NB4 (cell line): ENCODE measurements at places on chromosomes 1 and 21.
A peak's percentile ranks its signal among the peaks of the same experiment; 100 is the strongest.

- peak; percentile 75 for DNase-seq
Measured at GRCh38 chr1:212699104-212699624, 476 bp downstream of the BATF3 start.

- no peak for DNase-seq
Measured at GRCh38 chr1:66571789-66572188, 37.8 kb downstream of the SGIP1 start.

DNA sequence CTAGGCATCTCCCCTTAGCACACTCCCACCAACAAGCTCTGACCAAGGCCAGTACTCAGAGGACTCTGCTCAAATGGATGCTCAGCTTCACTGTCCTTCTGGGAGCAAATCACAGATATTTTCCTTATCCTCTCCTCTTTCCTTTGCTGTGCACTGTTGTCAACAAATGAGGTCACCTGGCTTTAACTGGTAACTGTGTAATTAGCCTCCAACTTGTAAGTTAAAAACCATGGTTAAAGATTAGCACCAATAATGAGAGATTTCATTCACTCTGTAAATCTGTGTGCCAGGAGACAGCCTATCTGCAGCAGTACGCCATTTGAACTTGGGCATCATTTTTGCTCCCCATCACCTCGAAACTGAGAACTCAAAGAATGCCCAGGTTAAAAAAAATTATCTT lies 149.5 kb downstream of the GABPA start:
- no peak for DNase-seq

GRCh38 chr1:14615549-14616218 lies 17.2 kb downstream of the KAZN start:
- DNase-seq, result no peak

GRCh38 chr21:33839167-33839716 lies 76.4 kb downstream of the ATP5PO start:
- peak; percentile 6 for DNase-seq

DNA sequence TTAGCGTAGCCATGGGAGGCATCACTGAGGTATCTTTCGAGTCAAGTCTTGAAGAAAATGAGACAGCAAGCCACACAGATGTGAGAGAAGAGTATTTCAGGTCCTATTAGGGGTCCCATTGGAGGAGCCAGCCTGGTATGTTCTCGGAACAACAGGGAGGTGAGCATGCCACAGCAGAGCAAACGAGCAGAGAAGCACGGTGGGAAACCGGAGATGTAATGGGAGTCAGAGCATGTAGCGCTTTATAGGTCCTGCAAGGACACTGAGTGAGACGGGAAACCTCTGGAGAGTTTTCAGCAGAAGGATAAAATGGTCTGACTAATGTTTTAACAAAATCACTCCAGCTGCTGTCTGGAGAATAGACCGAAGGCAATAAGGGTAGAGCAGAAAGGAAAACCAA lies 15.9 kb downstream of the H3-3A start:
- DNase-seq, result no peak

DNA sequence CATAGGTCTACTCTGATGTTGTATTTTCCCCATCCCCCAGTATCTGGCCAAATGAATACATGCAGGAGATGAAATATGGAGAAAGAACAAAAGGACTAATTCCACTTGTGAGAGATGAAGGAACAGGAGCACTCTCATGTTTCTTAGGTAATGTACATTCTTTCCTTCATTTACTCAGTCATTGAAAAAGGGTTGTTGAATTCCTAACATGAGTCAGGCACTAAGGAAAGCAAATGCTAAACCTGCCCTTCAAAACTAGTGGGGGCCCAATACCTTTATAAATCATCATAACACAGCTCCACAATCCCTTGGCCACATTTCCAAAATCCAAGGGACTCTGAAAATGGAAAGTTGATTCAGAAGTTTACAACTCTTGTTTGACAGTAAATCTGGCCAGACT lies 94.3 kb downstream of the DIRAS3 start:
- DNase-seq, result no peak

DNA sequence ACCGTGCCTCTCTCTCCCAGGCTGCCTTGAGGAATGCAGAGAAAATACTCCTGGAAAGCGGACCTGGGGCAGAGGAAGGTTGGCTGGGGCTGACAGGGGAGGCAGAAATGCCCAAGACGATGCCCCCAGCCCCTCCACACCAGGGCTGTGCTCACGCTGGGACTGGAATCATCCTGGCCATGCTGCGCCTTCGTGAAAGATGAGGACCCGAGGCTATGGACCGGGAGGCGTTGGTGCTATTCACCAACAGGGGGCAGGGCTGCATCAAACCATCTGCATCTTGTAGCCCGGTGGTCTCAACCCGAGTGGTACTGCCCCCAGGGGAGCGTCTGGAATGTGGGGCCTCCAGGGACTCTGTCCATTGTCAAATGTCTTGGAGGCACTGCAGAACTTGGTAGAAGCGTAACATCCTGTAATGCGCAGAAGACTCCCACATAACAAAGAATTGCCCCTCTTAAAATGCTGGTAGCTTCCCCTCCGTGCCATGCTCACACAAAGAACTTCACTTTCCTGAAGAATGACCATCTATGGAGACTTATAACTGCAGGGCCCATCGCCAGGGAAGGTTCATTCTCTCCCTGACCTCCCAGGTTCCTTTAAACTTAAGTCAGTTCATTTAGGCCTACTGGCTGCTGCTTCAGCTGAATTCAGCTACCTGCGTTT lies 251.2 kb downstream of the RRAGC start:
- DNase-seq, result peak; percentile 44

DNA sequence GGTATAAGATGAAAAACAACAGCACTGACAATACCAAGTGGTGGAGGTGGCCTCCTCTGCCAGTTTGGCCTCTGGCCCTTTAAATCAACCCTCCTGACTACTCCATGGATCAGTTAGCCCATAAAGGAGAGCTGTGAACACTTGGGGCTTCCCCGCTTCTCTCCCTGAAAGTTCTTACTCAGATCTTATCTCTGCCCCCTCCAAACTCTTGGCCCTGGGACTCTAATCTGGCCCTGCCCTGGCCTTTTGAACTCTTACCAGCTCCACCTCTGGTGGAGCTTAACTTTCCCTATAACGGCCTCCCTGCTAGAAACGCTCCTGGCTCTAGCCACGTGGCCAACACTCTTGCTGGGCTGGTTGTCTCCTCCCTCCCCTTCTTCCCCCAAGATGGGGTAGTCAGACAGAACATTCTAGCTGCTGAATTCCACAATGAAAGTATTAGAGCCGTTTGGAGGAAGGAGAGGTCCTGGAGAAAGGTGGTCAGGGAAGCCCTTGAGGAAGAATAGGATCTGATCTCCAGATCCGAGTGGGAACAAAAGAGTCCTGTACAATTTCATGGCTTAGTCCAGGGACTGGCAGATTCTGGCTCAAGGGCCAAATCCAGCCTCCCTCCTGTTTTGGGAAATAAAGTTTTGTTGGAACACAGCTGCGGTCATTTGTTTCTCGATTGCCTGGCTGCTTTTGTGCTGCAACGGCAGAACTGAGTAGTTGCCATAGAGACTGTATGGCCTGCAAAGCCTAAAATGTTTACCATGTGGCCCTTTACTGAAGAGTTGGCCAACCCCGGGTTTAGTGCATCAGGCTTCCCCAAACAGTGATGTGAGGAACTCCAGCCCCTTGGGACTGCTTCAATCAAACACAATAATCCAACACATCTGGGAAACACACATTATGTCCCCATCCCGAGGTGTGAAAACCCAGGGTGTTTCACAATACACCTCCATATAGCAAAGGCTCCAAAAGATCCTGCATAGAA lies 9.5 kb upstream of the PIGR start:
- no peak for DNase-seq

DNA sequence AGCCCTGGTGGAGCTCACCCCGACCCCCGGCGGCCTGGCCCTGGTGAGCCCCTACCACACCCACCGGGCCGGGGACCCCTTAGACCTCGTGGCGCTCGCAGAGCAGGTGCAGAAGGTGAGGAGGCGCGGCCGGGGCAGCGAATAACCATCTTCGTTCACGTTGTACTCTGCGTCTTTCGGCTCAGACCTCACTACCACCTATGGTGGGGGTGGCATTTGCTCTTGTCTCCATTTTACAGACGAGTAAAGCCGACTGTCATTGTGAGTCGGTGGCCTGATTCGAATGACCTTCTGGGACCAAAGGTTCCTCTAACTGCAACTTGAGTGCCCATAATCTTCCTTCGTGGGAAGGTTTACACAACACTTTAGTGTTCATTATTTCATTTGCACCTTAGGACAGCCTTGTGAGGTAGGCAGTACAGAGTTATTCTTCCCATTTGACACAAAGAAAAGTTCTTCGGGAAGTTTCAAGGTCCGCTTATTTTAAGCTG lies 506 bp downstream of the C1orf50 start:
- no peak for DNase-seq

GRCh38 chr1:162696286-162696862 lies 64.1 kb downstream of the DDR2 start:
- no peak for DNase-seq

- no peak for DNase-seq
Measured at GRCh38 chr1:109840011-109840629, 70.5 kb upstream of the CSF1 start.

DNA sequence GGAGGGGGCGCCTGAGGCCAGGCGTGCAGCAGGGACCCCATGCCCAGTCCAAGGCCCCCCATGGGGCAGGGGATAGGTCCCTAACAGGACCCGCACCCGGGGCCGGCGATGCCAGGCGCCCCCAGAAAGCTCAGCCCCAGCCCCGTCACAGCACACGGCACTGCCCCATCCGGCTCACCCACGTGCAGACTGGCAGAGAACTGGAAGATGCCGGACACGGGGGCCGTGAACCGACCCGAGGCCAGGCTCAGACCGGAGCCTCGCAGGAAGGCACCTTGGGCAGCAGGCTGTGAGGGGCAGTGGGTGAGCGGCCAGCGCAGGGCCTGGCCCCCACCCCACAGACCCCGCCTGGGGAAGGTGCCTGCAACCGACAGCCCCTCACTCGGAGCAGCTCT lies 3.3 kb downstream of the C1QTNF12 start:
- no peak for DNase-seq

DNA sequence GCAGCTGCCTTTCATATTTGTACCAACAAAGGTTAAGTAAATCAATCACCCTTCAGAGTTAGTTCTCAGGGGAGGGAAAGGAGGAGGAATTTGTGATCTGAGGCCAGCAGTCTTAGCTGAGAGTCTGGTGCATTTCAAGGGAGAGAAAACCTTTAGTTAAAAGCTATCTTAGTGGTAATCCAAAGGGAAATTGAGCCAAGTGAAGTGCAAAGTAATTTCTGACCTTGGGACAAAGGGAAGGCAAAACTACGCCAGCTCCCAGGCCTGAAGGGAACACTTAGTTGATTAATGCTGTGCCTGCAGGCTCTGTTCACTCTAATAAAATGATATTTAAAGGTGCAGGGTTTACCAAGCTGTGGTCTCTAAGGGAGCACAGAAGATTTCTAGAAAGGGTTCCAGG lies 23.1 kb upstream of the FMOD start:
- DNase-seq, result no peak
